CD8-positive, alpha-beta T cell (primary cell): ENCODE measurements at places on chromosomes 7 and 10.

DNA sequence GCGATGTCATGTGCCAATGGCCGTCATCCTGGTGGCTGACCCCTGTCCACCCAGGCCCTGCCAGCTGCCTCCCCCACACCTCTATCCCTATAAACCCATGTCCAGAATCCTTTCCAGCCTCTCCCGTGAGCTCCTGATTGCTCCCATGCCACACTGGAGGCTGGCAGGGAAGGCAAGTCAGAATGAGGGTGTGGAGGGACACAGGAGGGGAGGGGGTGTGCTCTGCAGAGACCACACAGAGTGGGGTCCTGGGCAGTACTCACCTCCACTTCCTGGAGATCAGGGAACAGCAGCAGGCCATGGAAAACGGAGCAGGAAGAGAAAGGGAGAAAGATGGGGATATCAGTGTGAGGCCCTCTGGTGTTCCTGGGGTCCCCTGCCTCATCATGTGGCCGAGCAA lies 15.7 kb downstream of the SPOCK2 start:
- DNase-seq, result no peak

- DNase-seq, result no peak
Observed at GRCh38 chr7:46557295-46557711, 636.2 kb upstream of the IGFBP3 start.

GRCh38 chr7:92832534-92833023 lies 3.8 kb downstream of the CDK6 start:
- DNase-seq, result no peak

- no peak for DNase-seq
Observed at GRCh38 chr10:118968482-118968881, 61.0 kb upstream of the NANOS1 start.

GRCh38 chr10:67587771-67588170 lies 108.2 kb downstream of the CTNNA3 start:
- no peak for DNase-seq
